Lower leg skin (tissue), 4 donors: ENCODE measurements at places on chromosomes 12 and 14. TPM values are rescaled to one million over a fixed set of nuclear protein-coding genes. Genes with fewer than 3 reads are reported as not detected.

- DNase-seq: no peak
Measured at GRCh38 chr14:67167420-67168109, 21.7 kb upstream of the GARIN2 start.

CCER1 gene
- total RNA-seq: not detected

DNA sequence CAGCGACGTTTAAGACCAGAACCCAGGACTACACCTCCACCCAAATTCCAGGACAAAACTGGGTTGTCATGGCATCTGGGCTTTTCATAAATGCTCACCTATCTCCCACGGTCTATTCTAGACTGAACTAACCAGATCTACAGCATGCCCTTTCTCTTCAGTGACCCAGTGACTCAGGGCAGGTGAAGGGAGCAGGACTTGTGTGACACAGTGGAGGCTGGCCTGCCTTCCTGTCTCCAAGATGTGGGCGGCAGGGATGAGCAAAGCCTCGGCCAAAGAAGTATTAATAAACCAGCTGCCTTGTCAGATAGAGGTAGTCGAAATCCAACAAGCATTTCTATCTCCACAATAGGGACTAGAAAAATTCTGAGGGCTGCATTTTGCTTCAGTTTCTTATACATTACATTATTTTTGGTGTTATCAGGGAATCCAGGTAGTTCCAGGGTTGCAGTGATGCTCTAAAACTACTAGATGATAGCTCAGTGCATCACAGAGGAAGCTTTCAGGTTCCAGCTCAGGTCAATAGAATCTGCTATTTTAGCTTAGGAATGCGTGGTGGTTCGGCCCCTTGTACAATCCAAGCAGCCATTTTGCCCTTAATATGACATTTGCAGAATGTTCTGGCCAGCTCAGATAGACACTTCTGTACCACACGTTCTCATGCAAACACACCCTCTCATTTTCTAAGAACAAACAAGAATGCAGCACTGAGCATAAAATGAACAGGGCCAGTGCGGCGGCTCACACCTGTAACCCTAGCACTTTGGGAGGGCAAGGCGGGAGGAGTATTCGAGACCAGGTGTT, 4.2 kb upstream of the GLRX5 start:
- no peak for DNase-seq

- DNase-seq: peak; percentile 15
Measured at GRCh38 chr14:64438181-64438841, 27.0 kb upstream of the AKAP5 start.
